NCI-H1105 treated with DMSO at 0.1 percent for 48 hours (cell line): ENCODE measurements at places on chromosomes 1 and 21.

DNA sequence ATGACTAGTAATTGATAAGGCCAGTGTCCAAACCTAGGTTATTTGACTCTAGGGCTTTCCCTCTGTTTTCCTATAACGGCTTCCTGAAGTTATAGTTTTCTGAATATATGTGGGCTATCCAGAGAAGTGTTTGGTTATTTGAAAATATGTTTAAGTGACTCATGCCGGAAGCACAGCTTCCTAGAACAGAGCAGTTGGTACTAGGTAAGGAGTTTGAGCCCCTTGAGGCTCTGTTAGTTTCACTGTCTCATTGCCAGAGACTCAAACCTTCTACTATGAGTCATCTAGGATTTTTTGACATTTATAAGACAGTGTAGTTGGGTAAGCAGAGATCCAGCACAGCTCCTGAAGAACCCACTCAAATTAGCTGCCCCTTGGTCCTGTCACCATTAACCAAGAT is 27.1 kb upstream of the LEPR start:
- DNase-seq = no peak

GRCh38 chr21:46414965-46415275 is 43.8 kb upstream of the DIP2A start:
- DNase-seq = no peak

GRCh38 chr1:154154534-154155191 is at the start of gene NUP210L:
TSS of gene NUP210L (minus strand) at chr1:154155073.
- DNase-seq = no peak

- DNase-seq = no peak
These were observed 71.0 kb upstream of the ZP4 start for GRCh38 chr1:237961754-237962153.

DNA sequence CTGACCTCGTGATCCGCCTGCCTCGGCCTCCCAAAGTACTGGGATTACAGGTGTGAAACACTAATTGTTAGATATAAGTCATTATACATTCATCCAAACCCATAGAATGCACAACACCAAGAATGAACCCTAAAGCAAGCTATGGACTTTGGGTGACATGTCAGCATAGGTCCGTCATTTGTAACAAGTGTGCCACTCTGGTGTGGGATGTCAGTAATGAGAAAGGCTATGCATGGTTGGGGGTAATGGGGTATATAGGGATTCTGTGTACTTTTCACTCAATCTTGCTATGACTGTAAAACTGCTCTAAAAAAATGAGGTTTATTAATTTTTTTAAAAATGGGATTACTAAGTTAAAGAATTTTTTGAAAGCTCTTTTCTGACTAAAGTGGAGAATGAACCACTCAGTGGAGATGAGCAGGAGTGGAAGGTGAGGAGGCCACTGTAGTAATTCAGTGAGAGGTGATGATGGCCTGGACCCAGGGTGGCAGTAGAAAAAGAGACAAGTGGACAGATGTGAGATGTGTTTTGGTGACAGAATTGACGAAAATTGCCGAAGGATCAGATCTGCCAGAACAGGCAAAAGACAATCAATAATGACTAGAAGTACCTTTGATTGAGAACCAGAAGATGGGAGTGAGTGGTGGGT is 21.3 kb upstream of the S1PR1 start:
- DNase-seq = no peak

DNA sequence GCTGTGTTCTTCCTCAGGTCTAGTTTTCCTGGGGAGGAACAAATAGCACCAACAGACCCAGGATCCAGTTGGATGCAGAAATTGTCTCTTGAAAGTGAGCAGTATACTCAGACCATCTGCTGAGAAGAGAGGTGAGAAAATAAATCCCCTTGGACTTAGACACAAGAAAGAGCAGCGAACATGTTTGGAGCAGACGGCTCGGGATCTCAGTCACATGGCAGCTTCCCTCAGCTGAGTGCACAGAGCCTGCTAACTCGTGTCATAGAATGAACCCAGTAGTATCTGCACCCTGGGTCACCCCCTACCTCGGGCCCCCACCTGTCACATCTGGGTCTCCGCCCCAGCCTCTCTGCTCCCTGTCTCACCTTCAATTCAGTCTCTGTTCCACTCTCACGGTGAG is 115.6 kb downstream of the CCDC185 start:
- DNase-seq = no peak
